ENCODE measurements at places on chromosomes 13 and 19.

DNA sequence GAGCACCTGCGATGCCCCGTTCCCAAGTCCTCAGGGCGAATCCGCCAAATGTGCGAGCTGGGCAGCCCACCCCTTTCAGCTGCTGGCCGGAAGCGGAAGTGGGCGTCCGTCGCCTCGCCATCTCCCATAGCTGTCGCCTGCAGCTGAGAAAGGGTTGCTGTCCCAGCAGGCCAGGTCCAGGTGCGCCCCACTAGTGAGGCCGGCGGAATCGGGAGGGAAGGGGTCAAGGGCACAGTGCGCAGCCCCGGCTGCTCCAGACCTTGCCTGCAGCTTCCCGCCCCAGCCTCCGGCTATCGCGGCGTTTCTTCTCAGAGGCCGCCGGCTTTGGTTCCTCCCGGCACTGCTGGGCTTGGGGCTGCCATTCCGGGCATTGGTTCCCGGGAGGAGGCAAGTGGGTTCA lies at the start of gene ZNF177:
Gene ZNF177 (plus strand): TSS at position 109 of the 400 bp plus-strand sequence. CDS start 15,299 bp downstream, outside the sequence.
- DNase-seq = no peak

DNA sequence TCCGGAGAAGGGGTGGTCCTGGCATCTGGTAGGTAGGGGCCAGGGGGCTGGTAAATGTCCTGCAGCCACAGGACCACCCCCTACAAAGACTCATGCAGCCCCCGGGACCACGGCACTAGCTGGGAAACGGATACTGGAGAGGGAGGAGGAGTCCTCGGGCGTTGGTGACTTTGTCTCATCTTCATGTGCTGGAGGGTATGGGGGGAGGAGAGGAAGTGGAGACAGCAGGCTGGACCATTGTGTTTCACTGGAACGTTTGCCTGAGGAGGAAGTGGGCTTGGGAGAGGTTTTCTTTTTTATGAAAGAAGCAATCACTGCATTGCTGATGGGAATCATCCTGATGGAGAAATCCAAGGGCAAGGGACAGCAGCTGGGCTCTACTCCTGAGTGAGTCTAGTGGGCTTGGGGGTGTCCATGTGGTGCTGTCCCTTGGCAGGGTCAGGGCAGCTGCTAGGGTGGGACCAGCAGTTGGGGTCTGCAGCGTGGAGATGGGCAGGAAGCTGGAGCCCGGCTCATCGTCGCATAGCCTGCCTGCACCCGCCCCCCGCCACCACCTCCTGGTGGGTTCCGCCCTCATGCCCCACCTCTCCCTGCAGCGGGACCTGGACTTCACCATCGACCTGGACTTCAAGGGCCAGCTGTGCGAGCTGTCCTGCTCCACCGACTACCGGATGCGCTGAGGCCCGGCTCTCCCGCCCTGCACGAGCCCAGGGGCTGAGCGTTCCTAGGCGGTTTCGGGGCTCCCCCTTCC lies 1.7 kb upstream of the ADM5 start:
- no peak for DNase-seq

GRCh38 chr13:88752041-88752440 lies 1080.9 kb downstream of the SLITRK5 start:
- DNase-seq = no peak

GRCh38 chr13:33454844-33455705 lies 169.5 kb upstream of the STARD13 start:
- DNase-seq = no peak

DNA sequence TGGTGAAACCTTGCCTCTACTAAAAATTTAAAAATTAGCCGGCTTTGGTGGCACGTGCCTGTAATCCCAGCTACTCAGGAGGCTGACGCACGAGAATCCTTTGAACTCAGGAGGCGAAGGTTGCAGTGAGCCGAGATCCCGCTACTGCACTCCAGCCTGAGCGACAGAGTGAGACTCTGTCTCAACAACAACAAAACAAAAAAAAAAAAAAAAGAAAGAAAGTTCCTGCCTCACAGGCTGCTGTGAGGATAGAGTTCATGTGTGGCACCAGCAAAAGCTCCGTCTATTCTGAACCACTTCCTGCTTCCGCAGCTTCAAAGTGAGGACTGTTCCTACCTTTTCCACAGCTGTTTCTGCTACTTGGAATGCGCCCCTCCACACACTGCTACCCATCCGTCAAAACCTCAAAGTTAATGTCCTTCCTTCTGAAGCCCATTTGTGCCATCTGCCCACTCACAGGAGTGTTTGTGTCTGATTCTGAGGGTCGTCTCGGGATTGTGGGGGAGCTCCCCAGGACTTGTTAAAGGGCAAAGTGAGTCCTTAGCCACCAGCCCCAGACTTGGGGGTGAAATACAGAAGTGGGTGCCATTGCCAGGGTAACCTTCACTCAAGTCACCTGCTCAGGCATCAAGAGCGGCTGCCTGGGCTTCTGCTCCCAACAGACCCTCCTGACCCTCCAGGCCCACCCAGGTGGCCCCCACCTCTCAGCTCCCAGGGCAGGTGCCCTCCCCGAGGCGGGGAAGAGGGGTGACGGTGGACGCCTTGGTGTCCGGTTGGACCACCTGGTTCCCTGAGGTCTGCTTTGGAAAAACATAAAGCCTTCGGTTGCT lies 2.9 kb downstream of the MFSD12 start:
- no peak for DNase-seq

GRCh38 chr19:5336195-5336965 lies 4.2 kb downstream of the PTPRS start:
- DNase-seq = no peak

DNA sequence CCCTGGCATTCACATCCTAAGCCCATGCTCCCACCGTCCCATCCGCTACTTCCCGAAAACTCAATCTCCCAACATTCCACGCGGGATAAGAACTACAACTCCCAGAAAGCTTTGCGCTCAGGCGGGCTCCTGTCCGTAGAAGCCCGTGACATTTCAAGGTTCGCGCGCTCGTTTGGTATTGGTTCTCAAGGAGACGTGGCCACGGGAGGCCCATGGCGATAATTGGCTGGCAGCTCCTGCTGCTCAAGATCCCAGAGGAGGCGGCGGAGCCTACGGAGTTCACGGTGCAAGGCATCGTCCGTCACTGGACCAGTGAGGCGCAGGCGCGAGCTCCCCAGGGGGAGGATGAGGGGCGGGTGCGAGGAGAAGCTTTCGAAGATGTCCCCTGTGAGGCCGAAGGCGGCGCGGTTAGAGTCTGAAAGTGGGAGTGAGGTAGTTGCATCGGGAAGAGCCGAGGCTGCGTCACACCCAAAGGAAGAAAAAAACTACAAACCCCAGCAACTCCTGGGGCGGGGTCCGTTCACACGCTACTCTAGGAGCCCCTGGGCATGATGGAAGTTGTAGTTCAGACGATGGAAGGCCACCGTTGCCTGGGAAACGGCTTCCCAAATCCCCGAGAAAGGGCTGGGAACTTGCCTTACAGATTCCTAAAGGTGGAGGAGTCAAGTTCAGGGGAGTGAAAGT lies 1.2 kb upstream of the MAMSTR start:
- DNase-seq = peak; percentile 99

- DNase-seq = no peak
Observed at GRCh38 chr13:70630247-70630646, 522.0 kb upstream of the KLHL1 start.

DNA sequence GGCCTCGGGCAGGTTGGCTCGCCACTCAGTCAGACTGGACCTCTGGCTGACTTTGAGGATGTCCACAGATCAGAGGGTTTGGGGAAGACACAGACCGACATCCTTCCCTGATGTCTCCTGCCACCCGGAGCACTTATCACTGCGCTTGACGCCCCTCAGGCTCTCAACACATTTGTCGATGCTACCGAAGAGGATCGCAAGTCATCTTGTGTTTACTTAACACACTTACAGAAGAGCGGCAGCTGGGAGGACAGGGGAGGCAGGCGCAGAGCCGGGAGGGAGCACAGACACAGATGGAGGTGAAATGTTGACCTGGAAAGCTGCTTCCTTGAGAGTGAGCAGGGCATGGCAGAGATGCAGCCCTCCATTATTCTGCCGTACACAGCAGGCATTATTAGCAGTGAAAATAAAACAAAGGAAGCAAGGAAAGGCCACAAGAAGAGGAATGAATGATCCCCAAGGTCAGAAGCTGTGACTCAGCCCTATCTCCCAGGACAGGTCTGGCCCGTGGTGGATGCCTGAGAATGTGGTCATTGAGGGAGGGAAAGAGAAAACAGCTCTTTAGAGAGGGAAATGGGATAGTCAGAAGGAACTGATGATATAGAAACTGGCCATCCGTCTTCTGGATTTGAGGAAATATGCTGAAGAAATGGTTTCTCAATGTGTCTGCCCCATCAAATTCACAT lies 549.5 kb upstream of the ARGLU1 start:
- DNase-seq = no peak

- DNase-seq = no peak
Observed at GRCh38 chr13:98842858-98843481, 90.5 kb upstream of the SLC15A1 start.

- DNase-seq = no peak
Observed at GRCh38 chr13:84080748-84081530, 198.7 kb upstream of the SLITRK1 start.

- no peak for DNase-seq
Observed at GRCh38 chr13:52421216-52421615, 15.2 kb upstream of the THSD1 start.

DNA sequence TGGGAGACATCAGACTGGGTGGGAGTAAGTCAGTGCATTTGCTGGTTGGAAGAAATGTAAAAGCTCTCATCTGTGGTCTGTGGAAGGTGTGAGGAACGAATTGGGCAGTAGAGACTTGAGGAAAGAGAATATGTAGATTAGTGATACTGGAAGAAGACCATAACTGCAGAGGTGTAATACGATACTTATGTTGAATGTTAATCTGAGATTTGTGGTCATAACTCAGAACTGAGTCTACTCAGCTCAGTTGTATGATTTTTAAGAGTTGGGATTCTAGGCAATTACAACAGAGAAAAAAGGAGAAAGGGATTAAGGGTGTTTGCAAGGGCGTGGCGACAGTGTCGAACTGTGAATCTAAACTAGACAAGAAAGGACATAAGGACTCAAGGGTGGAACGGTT lies 3.2 kb upstream of the IL17D start:
- no peak for DNase-seq

DNA sequence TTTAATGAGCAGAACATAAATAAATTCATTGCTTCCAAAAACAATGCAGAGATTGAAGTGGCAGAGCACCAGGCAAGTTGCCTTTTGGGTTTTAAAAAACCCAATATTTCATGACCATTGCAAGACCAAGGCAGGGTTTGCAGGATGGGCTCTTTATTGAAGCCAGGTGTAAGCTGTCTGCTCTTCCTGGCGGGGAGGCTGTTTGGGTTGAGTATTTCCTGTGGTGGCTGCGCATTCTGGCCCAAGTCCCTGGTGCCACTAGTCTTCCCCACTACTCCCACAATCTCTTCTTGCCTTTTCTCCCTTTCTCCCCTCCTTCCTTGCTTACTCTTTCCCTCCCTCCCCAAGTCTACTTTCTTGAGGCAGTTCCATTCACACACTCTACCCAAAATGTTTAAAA lies 116.4 kb downstream of the AKAP11 start:
- no peak for DNase-seq

GRCh38 chr13:90105276-90105675 lies 1242.2 kb upstream of the MIR17HG start:
- DNase-seq = no peak

DNA sequence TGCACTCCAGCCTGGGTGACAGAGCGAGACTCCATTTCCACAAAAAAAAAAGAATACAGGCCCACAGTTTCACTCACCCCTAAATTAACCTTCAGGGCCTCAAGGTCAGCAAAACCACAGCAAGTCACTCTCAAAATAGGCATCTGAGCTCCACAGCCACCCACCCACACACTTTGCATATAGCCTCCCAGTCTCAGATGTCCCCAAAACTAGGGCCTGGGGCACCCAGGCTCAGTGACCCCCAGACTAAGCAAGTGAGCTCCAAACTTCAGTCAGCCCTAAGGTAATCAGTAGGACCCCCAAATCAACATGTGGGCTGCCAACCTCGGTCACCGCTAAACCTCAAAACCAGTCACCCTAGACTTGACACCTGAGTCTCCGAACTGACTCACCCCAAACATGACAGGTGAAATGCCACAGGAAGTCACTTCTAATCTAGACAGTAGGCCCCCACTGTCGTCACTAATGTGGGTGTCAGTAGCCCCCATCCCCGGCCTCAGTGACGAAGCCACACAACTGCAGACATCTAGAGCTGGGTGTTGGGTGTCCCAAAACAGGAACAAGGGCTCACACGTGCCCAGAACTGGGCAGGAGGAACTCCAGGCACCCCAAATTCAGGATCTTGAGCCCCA lies 13.9 kb downstream of the RABAC1 start:
- no peak for DNase-seq

DNA sequence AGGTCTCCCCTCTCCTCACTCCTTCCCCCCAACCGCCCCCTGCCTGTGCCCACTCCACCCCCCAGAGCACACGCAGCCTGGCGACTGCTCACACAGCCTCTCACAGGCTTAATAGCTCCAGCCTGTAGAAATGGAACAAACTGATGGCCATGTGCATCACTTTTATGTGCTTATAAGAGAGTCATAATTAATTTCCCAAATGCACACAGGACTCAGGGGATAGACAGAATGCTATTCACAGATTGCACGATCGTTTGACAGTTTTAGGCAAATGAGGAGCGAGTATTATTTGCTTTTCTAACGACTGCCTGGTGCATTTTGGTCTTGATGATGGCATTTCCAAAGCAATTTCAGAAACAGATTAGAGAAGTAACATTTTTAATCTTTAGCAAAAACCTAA lies 97.7 kb upstream of the VSTM2B start:
- no peak for DNase-seq

DNA sequence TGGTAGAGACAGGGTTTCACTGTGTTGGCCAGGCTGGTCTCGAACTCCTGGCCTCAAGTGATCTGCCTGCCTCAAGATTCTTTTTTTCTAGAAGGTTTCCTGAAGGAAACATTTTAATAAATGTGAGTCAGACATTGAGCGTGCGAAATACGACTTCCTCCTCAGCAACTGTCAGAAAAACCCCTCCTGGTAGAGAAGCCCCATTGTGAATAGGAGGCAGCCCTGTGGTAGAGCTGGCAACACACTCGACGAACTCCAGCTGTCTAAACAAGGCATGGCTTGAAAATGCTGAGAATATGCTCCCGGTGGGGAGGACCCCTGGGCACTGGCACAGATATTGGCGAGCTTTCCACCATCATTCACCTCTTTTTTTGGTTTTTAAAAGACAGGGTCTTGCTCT lies 9.8 kb downstream of the ZNF333 start:
- no peak for DNase-seq

GRCh38 chr13:30006246-30006645 lies 155.8 kb upstream of the UBL3 start:
- no peak for DNase-seq

- no peak for DNase-seq
Observed at GRCh38 chr13:53198017-53198416, 169.4 kb downstream of the OLFM4 start.
